ENCODE measurements at places on chromosomes 13 and 19.

GRCh38 chr19:2302319-2303210 is 5.4 kb downstream of the LINGO3 start:
- DNase-seq: no peak

DNA sequence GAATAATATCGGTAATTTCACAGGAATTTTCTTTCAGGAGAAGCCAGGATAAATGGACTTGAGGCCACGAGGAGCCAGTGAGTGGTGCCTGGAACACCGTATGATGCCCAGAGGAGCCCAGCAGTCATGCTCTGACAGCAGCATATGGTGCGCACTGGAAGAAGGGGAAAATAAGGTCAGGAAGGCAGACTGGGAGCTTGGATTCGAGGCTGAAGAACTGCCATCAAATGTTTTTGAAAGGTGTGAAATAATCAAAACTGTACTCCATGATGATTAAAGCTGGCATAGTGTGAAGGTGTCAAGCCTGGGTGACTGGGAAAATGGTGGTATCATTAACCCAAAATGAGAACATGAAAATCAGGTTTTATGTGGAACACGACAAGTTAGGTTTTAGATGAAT is 374.2 kb downstream of the DIAPH3 start:
- no peak for DNase-seq

GRCh38 chr19:41998246-41999020 is 4.4 kb upstream of the ATP1A3 start:
- DNase-seq: no peak

DNA sequence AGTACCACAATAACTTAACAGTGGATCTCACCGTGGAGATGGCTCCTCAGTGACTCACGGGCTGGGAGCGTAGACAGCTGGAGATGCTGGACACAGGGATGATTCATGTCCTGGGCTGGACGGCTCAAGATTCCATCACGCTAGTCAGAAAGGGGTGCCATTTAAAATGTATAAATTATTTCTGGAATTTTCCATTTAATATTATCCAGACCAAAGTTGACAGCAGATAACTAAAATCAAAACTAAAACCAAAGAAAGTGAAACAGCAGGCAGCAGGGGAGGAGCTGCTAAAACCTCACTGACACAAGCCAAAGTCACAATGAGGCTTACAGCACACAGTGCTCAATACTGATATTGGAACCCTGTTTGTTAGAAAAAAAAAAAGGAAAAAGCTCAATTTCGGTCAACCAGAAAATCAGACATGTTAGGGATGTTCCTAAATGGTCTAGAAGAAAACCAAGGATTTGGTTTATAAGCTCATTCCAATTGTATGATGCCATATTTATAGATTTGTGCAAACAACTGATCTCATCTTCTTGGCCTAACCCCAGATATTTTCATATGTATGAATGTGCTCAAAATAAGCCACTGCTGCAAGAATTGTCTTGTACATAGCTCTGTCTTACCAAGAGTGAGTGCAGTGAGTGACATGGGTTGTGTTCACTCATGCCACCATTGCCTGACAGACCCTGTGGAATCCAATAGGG is 111.8 kb downstream of the SACS start:
- peak; percentile 82 for DNase-seq

DNA sequence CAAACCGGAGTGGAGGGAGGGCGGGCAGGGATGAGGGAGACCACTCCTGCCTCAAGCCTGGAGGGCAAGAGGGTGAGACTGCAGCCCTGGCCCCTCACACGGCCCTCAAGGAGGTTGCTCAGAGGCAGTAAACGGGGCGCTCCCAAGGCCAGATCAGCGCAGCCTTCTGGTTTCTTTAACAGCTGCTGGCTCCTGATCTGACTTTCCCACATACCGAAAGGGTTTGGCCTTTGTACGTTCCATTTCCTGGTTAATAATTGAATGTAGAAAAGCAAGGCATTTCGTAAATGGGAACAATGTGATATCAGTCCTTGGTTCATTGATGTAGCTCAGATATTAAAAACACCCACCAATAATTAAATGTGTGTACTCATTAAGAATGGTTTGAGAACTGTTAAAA is 71.5 kb downstream of the GGACT start:
- no peak for DNase-seq

- no peak for DNase-seq
These were observed 1366.0 kb downstream of the UQCRFS1 start for GRCh38 chr19:27846944-27847343.

- DNase-seq: peak; percentile 87
These were observed 5.2 kb upstream of the REXO1 start for GRCh38 chr19:1853295-1854038.

DNA sequence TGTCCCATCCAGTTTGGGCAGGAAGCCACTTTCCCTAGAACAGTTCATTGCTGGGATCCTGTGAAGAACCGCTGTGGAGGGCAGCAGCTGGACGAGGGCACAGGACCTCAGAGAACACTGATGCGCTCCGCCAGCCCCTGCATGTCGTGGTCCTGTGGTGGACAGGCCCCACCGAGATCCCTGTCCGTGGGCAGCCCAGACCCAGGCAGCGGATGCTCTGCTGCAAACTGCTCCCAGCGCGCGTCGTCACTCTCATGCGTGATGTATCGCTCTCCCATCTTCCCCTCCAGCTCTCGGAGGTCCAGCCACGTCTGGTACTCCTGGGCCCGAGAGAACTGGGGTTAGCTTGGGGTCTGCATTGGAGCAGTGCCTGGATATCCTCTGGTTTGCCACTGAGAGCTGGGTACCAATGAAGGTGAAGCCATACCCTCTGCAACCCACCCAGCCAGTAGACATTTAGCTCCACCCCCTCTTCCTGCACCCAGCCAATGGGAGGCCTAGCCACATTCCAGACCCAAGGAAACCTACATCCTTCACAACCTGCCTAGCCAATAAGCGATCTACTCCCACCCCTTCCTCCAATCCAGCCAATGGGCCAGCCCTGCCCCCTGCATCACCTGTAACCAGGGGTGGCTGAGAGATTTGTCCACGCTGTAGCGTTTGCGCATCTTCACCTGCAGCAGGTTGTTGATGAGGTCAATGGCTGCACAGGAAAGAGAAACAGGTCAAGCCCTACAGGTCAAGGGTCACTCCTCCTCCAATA is 13.6 kb upstream of the DACT3 start:
- no peak for DNase-seq

GRCh38 chr13:111886217-111886945 is 180.6 kb upstream of the SOX1 start:
- DNase-seq: no peak

- DNase-seq: peak; percentile 74
These were observed 379.4 kb downstream of the KLF12 start for GRCh38 chr13:73754727-73755292.

DNA sequence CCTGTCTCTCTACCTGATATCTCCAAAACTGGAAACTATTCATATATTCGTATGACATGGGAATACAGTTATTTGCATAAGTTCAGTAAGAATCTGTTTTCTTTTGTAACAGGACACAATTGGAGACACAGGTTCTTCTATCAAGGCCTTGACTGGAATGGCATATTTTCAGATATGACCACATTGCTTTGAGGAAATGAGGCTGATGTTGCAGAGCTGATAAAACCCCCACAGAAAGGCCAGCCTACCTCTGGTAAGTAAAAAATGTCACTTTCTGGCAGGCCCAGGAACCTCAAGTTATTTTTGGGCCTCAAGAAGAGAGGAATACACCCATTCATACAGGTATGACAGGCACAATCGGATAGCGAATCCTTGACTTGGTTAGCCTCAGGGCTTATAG is 29.5 kb upstream of the KBTBD6 start:
- no peak for DNase-seq

DNA sequence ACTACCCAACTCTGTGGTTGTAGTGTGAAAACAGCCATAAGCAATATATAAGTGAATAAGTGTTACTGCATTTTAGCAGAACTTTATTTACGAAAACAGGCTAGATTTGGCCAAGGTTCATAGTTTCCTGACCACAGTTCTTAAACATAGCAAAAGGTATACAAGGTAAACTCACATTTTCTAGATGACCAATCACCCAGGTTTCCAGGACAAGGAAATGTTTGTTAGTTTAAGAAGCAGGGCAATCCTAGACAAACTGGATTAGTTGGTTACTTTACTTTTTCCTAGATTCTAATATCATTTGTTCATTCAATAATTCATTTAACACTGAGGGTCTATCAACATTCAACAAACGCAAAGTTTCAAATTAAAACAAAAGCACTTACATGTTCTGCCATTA is 201.7 kb downstream of the SPRY2 start:
- DNase-seq: no peak

Measured in RKO (cell line).